HCT116 (cell line): ENCODE measurements at places on chromosomes 6 and 20. TPM values are rescaled to one million over a fixed set of nuclear protein-coding genes. Genes with fewer than 3 reads are reported as not detected.
A peak's percentile ranks its signal among the peaks of the same experiment; 100 is the strongest.

SMOC2 gene
- 0.42 TPM for total RNA-seq

SMIM28 gene
- total RNA-seq: not detected

DNA sequence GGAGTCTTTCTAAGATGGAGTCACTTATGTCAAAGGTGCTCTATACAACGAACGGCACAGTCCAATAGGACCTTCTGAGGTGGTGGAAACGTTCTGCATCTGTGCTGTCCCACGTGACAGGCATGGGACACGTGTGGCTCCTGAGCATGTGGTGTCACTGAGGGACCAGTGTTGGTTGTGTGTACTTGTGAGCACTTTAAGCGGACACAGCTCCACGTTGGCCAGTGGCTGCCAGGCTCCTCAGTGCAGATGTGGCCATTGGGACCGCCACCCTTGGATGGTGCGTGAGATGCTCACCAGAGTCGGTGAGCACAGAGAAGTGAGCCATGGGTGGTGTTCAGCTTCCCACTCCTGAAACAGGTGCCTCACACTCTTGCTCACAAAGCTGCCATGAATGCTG lies 110.0 kb downstream of the SYNDIG1 start:
- DNase-seq: no peak

DNA sequence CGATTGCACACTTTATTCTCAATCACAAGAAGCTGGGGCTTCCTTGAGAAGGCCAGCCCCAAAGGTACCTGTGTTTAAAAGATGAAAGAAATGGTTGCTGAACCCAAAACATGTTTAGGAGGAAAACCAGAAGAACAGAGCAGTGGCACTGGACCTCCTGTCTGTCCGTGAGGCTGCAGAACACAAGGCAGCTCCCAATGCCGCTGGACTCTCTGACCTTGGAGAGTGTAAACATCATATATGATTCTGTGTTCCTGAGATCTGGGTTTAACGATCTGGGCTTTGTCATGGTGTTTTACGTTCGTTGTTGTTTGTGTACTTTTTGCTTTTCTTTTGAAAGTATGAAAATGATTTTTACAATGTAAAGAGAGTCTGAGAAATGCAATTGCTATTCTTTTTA lies 106.1 kb downstream of the SLC22A3 start:
- DNase-seq: no peak

DNA sequence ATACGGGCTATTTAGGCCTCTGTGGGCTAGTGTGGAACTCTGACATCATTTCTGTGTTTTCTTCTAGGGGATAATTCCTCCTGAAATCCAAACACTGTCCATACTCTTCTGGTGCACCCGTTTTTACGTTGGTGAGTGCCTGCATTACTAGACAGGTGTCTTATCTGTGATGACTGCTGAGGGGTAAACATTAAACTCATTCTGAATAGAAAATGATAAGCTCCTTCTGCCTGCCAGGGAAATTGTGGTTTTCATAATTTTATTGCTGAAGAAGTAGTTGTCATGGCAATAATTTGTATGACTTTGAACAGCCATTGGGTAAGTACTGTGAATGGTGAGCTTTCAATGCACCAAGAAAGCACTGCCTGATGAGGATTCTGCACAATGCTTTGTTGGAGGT lies 705.6 kb downstream of the UTRN start:
- no peak for DNase-seq

- DNase-seq: peak; percentile 89
These were observed 26.4 kb upstream of the FAM83C start for GRCh38 chr20:35318502-35319157.
